ENCODE measurements at places on chromosomes 13 and 19.

GRCh38 chr19:41228486-41228885 is 9.5 kb downstream of the AXL start:
- H3K36me3 ChIP-seq: no peaks in the 10 kb centered on the region
- no peak overlapping the region for H3K27ac ChIP-seq
- H3K4me3 ChIP-seq: no peak overlapping the region
- DNase-seq: no peak
- peaks cover 40% of the 10 kb centered on the region for H3K4me1 ChIP-seq
- peaks cover 18% of the 10 kb centered on the region for H3K27me3 ChIP-seq

- no peak overlapping the region for H3K4me3 ChIP-seq
- H3K36me3 ChIP-seq: no peaks in the 10 kb centered on the region
- no peak for DNase-seq
- H3K27me3 ChIP-seq: peaks cover 2% of the 10 kb centered on the region
Observed at GRCh38 chr13:20938302-20938701, 35.8 kb upstream of the XPO4 start.

- H3K27me3 ChIP-seq: no peaks in the 10 kb centered on the region
- no peaks in the 10 kb centered on the region for H3K36me3 ChIP-seq
- no peak overlapping the region for H3K4me3 ChIP-seq
- DNase-seq: no peak
Observed at GRCh38 chr19:27972291-27973040, 1240.5 kb downstream of the UQCRFS1 start.

DNA sequence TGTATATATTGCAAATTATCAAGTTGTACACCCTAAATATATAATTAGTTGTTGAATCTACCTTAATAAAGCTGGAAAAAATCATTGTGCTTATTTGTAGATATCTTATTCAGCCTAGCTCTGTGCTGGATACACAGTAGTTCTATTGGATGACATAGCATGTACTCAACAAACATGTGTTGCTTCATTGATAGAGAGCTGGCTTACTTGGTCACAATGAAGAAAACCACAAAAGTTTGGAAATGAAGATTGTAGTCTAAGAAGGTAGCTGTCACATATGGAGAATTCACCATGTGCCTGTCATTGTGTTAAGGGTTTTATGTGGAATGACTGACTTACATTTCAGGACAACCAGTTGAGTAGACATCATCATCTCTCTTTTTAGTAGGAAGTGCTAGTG is 278.9 kb downstream of the LMO7 start:
- H3K27ac ChIP-seq: no peak overlapping the region
- DNase-seq: no peak
- no peaks in the 10 kb centered on the region for H3K36me3 ChIP-seq
- no peak overlapping the region for H3K4me3 ChIP-seq
- H3K4me1 ChIP-seq: no peaks in the 10 kb centered on the region

DNA sequence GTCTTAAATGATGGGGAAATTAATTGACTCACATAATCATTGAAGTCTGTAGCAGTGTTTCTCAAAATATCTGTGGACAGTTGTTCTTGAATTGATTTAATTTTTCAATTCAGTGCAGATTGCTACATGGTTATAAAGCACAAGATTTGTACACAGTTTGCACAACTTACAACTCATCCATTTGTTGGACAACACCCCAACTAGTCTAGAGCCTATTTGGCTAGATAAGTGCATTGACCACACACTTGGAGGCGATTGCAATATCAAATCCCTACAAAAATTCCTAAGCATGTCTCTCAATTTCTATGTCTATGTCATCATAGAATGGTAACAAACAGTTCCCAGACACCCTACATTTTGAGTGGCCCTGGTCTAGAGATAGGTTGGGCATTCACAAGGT is 48.0 kb upstream of the IPO5 start:
- no peaks in the 10 kb centered on the region for H3K36me3 ChIP-seq
- H3K27me3 ChIP-seq: peaks cover 5% of the 10 kb centered on the region
- DNase-seq: no peak
- no peak overlapping the region for H3K27ac ChIP-seq
- no peak overlapping the region for H3K4me3 ChIP-seq
